Substantia nigra (tissue), 51 donors: ENCODE measurements at places on chromosomes 12 and 14.

DNA sequence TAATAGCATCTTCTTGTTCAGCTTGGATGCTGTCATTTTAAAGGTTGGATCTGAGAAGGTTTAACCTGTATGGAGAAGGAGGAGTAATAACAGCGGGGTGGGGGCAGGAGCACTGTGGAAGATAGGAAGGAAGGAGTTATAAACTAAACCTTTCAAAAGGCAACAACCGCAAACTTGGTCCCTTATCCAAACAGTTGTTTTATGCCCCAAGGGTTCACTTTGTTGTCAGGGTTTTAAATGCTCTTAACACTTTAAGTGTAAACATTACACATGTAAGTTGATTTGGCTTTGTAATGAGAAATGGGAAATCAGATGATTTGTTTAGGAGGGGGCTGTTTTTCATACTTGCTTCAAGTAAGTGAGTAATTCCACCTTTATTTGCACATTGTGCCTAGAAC is 3.0 kb downstream of the NPAS3 start:
- no peak for DNase-seq

DNA sequence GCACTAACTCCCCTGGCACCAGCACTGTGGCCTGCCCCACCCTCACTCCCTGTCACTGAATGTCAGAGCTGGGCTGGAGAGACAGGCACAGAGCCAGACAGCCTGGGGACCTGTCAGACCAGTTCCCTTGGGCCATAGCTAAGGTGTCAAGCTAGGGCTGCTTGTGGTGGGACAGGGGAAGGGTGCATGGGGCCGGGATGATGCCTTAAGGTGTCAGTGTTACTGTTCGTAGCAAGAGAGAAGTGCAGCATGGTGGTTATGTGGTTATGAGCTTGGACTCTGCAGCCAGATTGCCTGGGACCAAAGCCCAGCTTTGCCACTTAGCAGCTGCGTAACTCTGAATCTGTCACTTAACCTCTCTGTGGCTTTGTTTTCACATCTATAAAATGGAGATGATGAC is 3.8 kb downstream of the RAPGEF3 start:
- DNase-seq, result no peak

DNA sequence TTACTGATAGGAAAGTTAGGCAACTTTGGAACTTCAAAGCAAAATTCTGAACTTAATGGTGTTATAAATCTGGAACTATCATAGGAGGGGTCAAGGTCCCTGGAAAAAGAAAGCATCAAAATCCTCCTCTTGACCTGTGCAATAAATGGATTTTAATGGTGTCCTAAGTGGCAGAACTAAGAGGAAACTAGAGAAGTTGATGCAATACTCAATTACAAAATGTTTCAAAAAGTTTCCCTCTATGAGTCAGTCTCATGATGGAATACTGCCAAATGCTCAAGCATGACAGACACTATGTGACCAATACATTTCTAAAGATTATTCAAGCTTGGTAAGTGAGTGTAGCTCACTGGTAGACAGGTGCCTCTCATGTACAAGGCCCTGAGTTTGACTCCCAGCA is 47.7 kb upstream of the ERGIC2 start:
- no peak for DNase-seq

- no peak for DNase-seq
Observed at GRCh38 chr14:70782361-70782760, 27.0 kb downstream of the MAP3K9 start.

- DNase-seq, result no peak
Observed at GRCh38 chr12:59940631-59941342, 345.0 kb downstream of the SLC16A7 start.

GRCh38 chr12:90122681-90123080 is 414.0 kb upstream of the ATP2B1 start:
- no peak for DNase-seq

GRCh38 chr14:55589171-55589570 is 9.2 kb downstream of the KTN1 start:
- no peak for DNase-seq

- DNase-seq, result no peak
Observed at GRCh38 chr12:21542403-21542802, 16.3 kb downstream of the SPX start.

DNA sequence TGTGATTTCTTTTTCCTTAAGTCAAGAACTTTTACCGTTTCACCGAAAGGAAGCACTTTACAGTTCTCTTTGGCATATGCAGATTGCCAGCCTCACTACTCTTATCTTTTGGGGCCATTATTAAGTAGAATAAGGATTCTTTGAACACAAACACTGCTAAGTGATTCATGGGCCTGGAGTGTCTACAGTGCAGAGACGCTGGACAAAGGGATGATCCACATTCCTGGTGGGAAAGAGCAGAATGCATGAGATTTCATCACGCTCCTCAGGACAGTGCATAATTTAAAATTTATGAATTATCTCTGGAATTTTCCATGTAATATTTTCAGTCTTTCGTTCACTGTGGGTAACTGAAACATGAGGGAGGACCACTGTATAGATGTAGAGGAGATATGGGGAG is 90.2 kb downstream of the TTLL5 start:
- DNase-seq, result no peak

GRCh38 chr12:13727707-13728195 is 253.7 kb downstream of the GRIN2B start:
- DNase-seq, result no peak

DNA sequence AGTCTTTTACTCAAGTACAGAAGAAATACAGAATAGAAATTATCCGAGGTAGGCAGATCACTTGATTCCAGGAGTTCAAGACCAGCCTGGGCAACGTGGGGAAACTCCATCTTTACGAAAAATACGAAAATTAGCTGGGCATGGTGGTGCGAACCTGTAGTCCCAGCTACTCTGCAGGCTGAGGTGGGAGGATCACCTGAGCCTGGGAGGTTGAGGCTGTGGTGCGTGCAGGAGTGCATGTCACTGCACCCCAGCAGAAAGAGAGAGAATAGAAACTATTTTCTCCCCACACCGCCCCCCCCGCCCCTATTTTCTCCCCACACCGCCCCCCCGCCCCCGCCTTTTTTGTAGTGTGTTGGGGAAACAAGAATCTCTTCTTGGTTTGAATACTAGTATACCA is 2.2 kb downstream of the DNM1L start:
- no peak for DNase-seq

DNA sequence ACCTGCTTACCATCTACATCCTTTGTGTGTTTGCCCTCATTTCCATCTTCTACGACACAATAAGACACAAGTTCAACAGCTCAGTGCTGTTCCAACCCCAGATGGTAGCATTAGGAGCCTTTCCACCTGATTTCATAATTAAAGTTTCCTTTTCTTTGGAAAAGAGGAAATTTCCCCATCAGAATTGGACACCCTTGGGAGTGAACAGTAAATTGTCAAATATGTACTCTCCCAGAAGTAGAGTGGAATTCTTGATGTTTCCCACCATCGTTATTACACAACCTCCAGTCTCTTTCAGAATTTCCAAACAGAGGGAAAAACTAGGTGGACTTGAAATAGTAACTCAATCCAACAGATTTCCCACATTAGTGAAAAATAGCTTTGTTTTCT is 337.6 kb upstream of the OR4E1 start:
- DNase-seq, result no peak

GRCh38 chr12:93520454-93520853 is 52.0 kb upstream of the SOCS2 start:
- no peak for DNase-seq

- no peak for DNase-seq
Observed at GRCh38 chr14:93263416-93263815, 56.4 kb downstream of the UBR7 start.

DNA sequence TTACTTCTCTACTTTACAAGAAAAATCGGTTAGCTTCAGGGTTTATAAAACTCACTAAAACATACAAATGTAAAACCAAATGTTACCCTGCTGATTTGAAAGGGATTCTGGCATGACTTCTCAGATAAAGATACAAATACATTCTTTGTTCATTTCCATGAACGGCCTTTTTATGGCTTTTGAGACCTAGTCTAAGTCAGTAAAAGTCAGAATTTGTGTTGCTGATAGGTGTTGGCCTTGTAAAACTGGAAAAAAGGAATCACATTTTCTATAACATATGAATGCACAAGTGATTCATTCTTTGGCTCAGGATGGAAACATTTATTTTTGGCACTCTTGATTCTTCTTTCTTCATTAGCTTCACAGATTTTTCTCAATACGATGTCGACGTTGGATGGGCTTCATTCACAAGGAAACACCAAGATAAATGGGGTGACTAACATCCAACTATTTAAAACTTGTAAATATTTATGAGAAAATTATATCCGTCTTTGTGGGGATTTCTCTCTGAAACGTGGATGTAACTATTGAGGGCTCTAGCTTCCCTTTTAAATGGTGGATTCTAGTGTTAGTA is 27.0 kb upstream of the CPM start:
- no peak for DNase-seq

- no peak for DNase-seq
Observed at GRCh38 chr12:106585105-106585520, 2.3 kb downstream of the RFX4 start.
